Nucleus accumbens (tissue), 56 donors: ENCODE measurements at places on chromosomes 3 and 15.
A peak's percentile ranks its signal among the peaks of the same experiment; 100 is the strongest.

- DNase-seq: peak; percentile 38
These were observed at the start of gene DALRD3 for GRCh38 chr3:49017971-49018706. DALRD3 (minus strand) TSS chr3:49018580; CDS start chr3:49018564, 16 bp downstream.

- DNase-seq: no peak
These were observed 29.6 kb upstream of the ADAMTS7 start for GRCh38 chr15:78840661-78841375.

DNA sequence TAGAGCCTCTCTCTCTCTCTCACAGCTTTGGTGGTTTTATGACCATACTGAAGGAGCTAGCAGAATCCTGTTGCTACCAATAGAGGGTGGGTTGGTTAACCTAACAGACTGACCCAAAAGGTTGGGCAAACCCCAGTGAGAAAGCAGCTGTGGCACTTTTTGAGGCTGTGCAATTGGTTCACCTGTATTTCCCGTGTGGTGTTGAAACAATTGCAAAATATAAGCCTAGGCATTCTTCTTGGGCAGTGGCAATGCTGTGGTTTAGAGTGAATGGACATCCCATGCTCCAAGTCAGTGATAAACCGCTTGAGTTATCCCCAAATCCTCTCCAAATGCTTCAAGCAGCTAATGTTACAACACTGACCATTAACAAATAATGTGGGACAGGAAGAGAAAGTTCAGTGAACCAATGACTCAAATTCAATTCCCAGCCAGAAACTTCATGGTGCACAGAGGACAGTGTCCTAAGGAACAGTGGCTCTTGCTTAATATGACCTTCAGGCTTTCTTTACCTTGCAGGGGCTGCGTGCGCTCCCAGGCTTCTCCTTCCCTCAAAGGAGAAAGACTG is 261.9 kb upstream of the ICE2 start:
- no peak for DNase-seq

DNA sequence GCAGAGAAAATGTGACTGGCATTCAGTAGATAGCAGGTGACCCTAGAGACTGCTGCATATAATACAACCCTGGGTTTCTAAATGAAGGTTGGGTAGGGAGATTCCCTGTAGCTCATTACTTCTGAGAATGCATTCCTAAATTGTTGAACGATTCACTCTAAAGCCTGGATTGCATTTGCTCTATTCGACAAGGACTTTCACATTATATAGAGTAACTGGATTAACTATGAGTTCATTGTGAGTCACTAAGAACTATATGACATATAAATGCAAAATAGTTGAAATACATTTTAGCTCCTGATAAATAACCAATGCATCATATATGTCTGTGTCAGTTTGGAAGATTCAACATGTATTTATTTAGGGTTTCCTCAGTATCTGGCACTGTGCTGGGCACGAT is 294.7 kb upstream of the CCDC54 start:
- DNase-seq: no peak

DNA sequence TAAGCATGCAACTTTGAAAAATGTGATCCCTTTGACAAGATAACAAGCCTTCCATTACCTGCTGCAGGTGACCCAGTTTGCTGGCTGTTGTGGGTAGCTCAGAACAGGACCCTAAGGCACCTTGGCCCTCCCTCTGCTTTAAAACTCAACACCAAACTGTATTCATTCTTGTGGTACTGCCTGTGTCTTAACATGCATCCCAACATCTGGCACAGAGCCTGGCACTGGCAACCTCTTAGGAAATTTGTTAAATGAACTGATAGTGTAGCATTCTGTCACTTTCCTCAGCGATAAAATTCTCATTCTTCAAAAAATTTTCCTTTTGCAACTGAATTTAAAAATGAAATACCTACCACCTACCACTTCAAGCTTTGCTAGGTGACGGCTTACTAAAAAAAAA is 287.3 kb upstream of the ADAMTS9 start:
- no peak for DNase-seq

- DNase-seq: no peak
These were observed 175.4 kb downstream of the MBNL1 start for GRCh38 chr3:152444029-152444641.

GRCh38 chr15:101694261-101694660 is 30.0 kb downstream of the TARS3 start:
- no peak for DNase-seq

DNA sequence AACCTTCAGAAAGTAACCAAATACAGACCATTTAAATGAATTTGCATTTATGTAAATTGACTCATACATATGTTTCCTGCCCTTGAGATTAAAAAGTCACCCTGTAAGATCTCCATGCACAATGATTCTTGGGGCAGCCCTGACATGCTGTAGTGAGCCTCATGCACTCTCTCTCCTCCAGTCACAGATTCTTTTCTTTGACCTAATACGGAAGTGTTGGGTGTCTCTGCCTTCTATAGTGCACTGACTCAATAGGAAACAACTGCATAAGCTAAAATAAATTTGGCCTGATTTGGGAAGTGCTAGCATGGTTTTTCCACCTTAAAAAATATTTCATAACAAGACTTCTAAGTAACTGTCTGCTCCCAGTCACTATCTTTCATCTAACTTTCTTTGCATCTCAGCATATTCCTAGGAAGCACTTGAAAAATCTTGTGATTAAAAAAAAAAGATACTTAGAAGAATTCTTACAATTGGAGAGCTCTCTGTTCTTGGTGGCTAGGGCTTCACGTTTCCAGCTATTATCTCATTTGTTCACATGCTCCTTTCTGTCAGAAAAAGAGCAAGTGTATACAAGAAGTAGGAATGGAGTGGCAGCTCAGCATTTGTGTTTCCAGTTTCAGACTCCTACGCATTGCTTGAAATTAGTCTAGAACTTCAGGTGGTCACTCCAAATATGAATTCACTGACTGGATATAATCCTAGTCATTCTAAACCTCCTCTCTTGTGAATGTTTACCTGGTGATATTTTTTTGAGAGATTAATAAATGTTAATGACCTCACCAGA is 207.9 kb upstream of the COL8A1 start:
- DNase-seq: no peak

GRCh38 chr3:141561426-141562034 is 74.7 kb downstream of the RASA2 start:
- DNase-seq: no peak

DNA sequence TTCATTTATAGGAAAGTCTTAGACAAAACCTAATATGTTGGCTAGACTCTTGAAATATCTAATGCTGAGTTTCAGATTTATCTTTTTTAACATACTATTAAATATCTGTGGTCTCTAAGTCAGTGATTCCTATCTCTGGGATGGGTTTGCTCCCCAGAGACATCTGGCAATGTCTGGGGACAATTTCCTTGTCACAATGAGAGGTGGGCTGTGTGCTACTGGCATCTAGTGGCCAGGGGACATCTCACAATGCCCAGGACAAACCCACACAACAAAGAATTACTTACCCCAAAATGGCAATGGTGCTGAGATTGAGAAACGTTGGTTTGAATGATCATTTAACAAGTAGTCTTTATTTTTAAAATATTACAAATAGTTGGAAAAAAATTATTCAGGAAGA is 602.1 kb downstream of the MAGI1 start:
- DNase-seq: no peak

DNA sequence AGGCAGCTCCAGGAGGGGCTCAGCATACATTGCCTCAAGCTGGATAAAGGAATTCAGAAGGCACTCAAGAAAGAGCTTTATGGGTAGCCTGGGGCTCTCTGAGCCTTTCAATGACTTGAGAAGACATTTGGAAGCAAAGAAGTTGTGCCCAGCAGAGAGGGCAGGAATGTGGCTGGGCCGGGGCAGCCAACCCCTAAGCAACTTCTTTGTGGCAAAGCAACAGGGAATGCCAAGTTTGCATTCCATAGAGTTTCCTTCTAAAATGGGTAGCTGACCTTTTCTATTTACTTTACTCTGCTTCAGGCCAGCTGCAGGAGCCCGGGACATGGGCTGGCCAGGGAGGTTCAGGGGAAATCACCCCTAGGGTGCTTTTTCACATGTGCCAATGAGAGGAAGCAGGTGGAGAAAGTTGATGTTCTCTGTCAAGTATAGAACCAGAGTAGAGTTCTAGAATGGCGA is 45.6 kb downstream of the CCDC12 start:
- DNase-seq: no peak

- no peak for DNase-seq
These were observed 586.6 kb downstream of the TAFA4 start for GRCh38 chr3:68345781-68346180.

GRCh38 chr3:154851644-154852043 is 228.5 kb upstream of the MME start:
- no peak for DNase-seq

DNA sequence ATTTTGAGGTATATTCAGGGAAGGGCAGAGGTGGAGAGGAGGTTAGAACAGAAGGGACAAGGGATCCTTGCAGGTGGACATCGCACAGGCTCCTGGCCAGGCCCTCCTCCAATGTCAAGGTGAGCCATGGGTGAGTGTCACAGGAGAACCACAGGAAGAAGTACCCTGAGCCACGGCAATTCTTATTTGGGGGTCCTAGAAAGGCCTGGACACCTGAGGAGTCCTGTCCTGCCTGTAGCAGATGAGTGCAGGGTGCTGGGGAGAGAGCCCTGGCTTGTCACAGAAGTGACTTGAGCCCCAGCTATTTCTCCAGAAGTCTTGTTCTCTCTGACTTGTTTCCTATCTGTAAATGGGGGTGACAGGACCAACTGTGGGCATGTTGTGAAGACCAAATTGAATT is 4.3 kb downstream of the SLC6A20 start:
- DNase-seq: no peak

DNA sequence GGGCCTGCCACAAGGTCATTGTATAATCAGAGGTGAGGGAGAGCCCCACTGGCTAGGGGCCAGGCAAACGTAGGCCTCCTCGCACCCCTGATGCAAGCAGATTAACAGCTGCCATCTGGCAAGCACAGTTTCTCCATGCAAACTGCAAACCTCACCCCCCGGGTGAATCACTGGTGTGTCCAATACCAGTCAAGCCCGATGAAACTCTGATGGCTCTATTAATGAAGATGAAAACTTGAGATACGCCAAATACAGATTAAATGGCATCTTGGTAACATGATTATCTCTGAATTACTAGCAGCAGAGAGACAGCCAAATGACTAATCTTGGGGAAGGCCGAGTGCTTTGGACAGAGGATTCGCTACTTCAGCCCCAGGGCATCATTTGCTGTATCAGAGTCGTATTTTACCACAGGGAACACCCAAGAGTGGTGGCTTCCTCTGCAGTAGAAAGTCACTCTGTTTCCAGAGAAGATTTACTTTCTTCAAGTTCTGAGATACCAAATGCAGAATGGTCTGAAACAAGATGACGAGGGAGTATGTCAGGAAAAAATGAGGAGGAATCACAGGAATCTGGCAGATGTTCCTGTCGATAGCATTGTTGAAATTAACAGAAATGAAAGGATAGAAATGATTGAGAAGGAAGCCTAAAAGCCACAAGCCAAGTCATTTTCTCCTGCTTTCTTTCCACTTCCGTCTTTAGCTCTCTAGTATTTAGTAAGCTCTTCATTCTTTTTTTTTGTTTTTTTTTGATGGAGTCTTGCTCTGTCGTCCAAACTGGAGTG is 96.2 kb upstream of the NR2F2 start:
- no peak for DNase-seq

DNA sequence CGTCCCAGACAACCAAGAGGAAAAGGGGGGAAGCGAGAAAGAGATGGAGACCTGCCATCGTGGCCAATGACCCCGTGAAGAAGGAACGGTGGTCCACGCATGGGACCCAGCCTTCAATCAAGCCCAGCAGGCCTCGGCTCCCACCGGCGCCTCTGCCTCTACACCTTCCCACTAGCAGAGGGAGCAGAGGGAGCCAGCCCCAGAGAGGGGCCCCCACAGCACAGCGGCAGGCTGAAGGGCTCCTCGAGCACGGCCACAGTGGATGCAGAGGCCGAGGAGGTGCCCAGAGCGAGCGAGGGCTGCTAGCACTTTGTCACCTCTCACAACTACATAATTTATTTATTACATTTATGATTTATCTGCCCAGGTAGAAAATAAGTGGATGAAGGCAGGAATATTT is 68.4 kb upstream of the TOPAZ1 start:
- DNase-seq: no peak

GRCh38 chr15:67831363-67831762 is 6.1 kb downstream of the SKOR1 start:
- no peak for DNase-seq

GRCh38 chr15:38878026-38878425 is 313.4 kb upstream of the RASGRP1 start:
- no peak for DNase-seq

DNA sequence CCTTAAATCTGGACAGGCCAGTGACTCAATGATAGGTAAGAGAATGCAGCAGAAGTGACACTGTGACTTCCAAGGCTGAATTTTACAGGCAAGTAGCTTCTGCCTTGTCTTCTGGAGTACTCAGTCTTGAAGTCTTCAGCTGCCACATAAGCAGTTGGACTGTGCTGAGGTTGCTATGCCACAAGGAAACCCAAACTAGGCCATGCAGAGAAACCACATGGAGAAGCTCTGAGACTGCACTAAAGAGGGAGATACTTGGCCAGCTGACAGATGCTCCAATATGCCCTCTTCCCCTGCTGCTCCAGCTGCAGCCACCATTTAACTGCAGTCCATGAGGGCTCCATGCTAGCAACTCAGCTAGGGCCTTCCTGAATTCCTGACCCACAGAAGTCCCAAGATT is 119.4 kb upstream of the GADL1 start:
- DNase-seq: no peak

DNA sequence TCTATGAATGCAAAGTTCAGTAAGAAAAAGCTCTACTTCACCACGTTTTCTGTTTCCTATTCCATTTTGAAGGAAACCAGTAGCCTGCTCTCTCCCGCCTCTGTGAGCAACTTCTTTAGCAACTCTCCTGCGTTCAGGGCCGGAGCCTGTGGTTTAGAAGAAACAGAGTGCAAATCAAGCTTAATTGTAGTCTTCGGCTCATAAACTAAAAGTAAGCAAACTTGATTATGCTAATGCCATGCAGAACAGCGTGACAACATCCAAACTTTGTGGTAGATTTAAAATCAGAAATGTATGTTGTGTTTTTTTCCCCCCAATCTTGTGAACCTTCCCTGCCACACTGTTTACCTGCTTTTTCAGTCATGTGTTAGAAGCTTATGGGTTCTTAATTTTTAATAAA is 87.4 kb downstream of the SEMA6D start:
- DNase-seq: no peak

DNA sequence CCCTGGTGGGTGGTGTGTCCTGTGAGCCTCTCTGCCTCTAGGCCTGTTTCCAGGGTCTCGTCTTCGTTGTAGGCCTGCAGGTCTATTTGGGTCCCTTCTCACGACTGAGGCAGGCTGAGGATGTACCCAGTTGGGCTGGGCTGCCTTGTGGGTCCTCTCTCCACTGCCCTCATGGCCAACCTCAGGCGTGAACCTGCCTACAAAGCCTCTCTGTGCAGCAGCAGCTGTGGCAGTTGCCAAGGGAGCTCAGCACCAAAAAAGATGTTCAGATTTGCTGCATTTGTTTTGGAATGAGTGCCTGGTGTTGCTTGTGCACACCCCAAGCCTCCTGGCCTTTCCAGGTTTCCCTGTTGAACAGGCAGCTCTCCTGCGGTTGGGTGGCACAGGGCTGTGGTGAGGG is 13.4 kb downstream of the KLF13 start:
- no peak for DNase-seq

- DNase-seq: no peak
These were observed 26.2 kb downstream of the TRAK1 start for GRCh38 chr3:42117175-42118008.
